ENCODE measurements at places on chromosomes 1 and 21.

GRCh38 chr1:184176058-184176457, 124.5 kb downstream of the TSEN15 start:
- no peak for DNase-seq

GRCh38 chr1:84365225-84366221, 32.8 kb upstream of the DNASE2B start:
- DNase-seq: no peak

GRCh38 chr1:23810818-23811540, 10.4 kb upstream of the GALE start:
- DNase-seq: no peak

DNA sequence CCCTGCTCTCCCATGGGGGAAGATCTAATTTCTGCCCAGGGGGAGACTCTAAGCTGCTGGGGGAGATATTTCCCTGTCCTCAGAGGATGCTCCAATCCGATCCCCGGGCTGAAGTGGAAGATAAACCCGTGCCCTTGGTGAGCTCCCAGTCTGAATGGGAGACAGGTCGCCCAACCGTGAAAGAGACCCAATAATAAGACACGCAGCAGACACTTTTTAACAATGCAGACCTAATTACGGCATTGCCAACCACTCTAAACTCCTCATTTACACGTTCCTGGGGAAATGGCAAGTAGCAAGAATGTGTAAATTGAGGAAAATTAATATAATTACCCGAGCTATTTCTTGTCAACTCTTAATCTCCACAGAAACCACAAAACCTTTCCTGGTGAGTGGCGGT, 48.7 kb upstream of the ACTL8 start:
- no peak for DNase-seq

- DNase-seq: no peak
These were observed 38.7 kb downstream of the SNX7 start for GRCh38 chr1:98700228-98700627.

- DNase-seq: no peak
These were observed 1140.2 kb downstream of the NCAM2 start for GRCh38 chr21:22138297-22139016.

DNA sequence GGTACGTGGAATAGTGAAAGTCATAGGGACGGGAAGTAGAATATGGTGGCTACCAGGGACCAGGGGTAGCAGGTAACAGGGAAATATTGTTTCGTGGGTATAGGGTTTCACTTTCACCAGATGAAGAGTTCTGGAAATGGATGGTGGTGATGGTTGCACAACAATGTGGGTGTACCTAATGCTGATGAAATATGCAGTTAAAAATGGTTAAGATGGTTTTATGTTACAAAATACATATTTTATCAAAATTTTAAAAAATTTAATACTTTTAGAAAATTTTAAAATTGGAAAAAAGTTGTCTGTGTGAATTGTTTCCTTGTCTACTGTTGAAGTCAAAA, 55.5 kb upstream of the TLR5 start:
- no peak for DNase-seq

DNA sequence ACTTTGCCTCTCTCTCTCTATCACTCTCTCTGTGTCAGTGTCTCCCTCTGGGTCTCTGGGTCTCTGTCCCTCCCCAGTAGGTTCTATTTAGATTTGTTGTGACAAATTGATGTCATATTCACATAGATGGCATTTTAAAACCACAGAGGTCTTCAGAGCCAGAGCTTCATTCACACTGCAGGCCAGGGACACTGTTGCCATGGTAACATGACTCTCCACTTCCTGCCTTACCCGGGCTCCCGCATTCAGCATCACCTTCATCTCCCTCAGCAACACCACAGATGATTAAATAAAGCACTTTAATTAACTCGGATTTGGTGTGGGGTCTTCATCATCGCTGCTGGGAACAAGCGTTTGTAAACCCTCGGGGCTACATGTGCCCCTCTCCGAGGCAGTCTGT, 132.6 kb downstream of the ETS2 start:
- no peak for DNase-seq

DNA sequence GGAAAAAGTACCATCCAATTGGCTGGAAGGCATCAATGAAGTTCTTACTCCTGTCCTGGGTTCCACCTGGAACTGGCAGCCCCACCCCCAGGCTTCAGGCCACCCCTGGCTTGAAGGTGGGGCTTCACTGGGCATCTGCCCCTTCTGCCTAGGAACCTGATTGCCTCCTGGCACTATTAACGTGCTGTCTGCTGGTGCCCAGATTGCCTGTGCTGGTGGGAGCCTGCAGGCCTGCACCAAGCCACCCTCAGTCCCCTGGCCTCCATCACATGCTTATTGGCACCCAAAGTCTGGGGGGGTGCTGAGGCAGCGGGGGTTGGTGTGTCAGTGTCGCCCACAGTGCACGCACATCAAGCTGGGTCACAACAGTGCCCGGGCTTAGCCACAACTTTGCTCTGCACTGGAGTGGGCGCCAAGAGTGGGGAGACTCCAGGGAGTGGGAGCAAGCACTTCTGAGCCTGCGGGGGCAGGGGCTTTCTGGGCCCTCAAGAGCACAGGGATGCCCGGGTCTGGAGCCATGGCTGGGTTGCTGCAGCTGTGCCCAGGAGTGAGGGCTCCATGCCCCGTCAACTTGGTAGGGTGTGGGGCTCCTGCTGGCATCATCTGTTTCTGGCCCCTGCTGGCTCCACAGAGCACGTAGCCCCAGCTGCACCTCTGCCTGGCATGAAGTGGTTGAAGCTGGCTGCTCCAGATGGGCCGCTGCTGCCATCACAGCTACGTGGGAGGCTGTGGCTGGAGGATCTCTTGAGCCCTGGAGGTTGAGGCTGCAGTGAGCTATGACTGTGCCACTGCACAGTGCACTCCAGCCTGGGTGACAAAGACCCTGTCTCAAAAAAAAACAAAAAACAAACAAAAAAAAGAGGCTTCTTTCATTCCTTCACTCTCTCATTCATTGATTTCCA, 4.1 kb upstream of the LSM10 start:
- no peak for DNase-seq

GRCh38 chr1:236997361-236997760, 6.9 kb downstream of the MT1HL1 start:
- DNase-seq: no peak

GRCh38 chr1:31617916-31618746, 642 bp downstream of the HCRTR1 start:
- DNase-seq: no peak

DNA sequence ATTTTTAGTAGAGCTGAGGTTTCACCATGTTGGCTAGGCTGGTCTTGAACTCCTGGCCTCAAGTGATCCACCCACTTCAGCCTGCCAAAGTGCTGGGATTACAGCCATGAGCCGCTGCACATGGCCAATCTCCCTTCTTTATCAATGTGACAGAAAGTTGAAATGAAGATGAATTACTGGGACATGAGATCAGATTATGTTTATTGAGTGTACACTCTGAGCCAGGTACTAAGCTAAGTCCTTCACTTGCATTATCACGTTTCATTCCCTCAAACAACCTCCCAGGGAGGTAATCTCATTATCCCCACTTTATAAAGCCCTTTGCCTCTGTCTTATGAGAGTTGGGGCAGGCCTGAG, 6.3 kb upstream of the CHI3L2 start:
- no peak for DNase-seq

GRCh38 chr1:228341450-228341813, 65.2 kb downstream of the TRIM11 start:
- no peak for DNase-seq

- no peak for DNase-seq
These were observed 56.2 kb upstream of the RASAL2 start for GRCh38 chr1:178037510-178038253.

- DNase-seq: no peak
These were observed 3.1 kb downstream of the TINAGL1 start for GRCh38 chr1:31579374-31579773.

DNA sequence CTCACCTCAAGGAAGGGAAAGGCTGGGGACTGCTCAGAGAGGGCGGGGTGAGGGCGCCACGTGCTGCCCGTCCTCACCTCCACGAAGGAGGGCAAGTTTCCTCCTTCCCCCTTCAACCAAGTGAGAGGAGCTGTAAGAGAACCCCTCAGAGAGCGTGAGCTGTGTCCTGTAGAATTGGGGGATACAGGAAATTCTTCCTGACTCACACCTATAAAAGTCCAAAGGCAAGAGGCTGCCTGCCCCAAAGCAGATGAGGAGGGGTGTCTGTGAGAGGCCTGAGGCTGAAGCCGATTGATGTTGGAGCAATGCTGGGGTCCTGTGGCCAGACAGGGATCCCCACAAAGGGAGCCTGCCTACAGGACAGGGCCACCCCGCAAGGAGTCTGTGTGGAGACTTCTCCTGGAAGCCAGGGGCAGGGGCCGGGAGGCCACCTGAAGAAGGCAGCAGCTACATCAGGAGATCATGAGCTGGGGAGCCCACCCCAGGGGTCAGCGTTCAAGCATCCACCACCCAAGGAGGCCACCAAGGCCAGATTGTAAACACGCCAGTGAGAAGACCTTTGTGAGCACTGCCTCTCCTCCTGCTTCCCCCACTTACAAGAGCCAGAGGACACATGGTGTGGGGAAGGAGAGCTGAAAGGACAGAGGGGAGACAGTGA, 27.7 kb downstream of the S100A6 start:
- DNase-seq: no peak

DNA sequence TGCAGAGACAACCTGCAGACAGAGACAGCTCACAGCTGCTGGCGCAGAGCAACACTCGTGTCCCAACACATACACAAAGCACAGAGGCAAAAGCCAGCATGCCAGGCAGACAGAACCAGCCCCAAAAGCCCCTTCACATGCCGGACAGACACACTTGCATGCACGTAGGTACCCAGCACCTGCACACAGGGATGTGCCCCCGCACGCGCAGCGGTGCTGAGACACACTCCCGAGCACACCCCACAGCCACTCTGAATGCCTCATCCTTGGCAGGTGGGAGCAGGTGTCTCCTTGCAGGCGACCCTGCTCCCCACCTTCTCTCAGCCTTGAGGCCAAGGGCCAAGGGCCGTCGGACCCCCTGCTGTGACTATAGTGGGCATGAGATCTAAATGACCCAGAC, 41.2 kb upstream of the ZC3H12A start:
- DNase-seq: no peak

DNA sequence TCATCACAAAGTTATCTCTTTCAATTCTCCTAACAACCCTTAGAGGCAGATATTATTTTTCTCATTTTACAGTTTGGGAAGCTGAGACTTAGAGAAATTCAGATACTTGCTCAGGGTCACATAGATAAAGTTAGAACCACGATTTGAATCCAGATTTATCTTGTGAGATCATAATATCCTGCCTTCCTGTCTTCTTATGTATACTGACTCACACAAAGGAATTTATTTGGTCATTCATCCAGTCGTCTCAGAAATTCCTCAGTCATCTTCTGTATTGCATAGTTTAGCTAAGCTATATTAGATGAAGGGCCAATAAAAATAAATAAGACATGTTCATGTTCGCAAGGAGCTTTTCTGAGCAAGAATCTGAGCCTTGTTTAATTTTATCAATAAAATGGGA, 35.8 kb upstream of the RUNX1 start:
- no peak for DNase-seq

- DNase-seq: no peak
These were observed 11.2 kb upstream of the FOXO6 start for GRCh38 chr1:41350055-41350378.

- DNase-seq: peak; percentile 18
These were observed 44.0 kb downstream of the YARS1 start for GRCh38 chr1:32773018-32773763.

Measured in SK-N-MC (cell line).